ENCODE measurements at places on chromosomes 2 and 18.

DNA sequence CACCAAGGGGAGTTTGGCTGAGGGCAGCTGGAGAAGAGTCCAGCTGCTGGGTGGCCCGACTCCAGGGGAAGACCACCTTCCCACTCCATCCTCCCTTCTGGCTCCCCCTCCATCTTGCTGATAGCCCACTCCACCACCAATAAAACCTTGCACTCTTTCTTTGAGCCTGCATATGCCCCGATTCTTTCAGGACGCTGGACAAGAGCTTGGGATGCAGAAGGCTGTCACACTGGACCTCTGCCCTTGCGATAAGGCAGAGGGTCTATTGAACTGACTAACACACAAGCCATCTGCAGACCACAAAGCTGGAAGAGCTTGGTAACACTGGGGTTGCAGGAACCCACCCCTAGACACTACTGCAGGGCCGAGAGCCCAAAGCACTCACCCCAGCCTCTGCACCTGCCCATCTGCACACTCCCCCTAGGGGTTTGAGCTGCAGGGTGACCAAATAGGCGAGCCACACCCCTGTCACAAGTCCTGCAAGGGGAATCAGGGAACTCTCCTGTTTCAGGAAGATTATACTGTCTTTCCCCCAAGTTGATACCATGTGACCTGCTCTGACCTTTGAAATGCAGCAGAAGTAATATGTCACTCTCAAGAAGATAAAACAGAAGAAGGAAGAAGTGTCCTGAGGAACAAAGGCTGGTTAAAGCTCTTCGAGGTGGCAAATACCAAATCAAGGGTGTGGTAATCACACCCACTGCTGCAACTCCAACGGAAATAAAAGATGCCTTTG, 70.5 kb downstream of the SMAD4 start:
- DNase-seq, result no peak

- no peak for DNase-seq
Measured at GRCh38 chr2:69132960-69133590, 120.1 kb downstream of the ANTXR1 start.

- DNase-seq, result peak; percentile 14
Measured at GRCh38 chr18:46283268-46283667, 179.1 kb downstream of the HAUS1 start.

DNA sequence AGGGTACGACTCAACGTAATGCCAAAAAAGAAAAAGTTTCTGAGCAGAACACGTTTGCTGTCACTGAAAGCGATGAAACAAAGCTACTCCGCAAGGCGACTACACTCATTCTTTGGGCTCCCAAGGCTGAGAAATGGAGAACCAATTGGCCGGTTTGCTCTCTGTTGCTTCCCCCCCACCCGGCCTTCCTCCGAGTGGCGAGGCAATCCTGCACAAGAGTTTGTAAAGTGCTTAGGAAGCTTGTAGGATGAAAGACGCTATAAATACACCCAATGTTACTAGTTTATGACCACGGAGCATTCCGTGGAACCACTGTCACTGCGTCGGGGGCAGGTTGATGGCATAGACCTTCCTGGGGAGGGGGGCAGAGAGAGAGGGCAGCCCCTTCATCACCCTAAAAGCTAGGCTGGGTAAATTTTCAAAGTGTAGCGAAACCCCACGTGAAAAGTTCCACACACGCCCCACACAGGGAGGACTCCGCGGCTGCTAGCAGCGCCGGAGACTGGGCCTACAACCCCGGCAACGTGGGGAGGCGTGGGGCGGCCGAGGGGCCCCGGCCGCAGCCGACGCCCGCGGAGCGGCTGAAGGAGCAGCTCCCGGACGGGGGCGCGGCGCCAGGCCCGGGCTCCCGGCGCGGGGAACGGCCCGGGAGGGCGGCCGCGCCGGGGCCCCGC, 915 bp downstream of the CUL3 start:
- no peak for DNase-seq

- no peak for DNase-seq
Measured at GRCh38 chr18:21210784-21211183, 31.2 kb upstream of the GREB1L start.

GRCh38 chr18:79049506-79049905, 19.7 kb upstream of the ATP9B start:
- DNase-seq, result no peak

DNA sequence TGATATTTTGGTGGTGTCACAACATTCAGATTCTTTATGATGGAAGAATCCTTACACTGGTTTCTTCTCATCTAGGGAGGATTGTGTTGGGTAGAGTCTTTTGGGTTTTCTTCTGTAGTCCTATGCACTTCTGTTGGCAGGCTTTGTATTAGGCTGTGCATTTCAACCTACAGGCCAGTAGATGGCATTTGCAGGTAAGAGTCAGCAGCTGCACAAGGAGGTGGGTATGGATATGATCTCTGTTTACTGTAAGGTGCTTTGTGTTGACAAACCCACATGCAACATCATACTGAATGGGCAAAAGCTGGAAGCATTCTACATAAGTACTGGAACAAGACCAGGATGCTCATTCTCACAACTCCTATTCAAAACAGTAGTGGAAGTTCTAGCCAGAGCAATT, 656.8 kb downstream of the METTL4 start:
- DNase-seq, result no peak

- DNase-seq, result no peak
Measured at GRCh38 chr2:222413295-222413911, 10.9 kb upstream of the SGPP2 start.

DNA sequence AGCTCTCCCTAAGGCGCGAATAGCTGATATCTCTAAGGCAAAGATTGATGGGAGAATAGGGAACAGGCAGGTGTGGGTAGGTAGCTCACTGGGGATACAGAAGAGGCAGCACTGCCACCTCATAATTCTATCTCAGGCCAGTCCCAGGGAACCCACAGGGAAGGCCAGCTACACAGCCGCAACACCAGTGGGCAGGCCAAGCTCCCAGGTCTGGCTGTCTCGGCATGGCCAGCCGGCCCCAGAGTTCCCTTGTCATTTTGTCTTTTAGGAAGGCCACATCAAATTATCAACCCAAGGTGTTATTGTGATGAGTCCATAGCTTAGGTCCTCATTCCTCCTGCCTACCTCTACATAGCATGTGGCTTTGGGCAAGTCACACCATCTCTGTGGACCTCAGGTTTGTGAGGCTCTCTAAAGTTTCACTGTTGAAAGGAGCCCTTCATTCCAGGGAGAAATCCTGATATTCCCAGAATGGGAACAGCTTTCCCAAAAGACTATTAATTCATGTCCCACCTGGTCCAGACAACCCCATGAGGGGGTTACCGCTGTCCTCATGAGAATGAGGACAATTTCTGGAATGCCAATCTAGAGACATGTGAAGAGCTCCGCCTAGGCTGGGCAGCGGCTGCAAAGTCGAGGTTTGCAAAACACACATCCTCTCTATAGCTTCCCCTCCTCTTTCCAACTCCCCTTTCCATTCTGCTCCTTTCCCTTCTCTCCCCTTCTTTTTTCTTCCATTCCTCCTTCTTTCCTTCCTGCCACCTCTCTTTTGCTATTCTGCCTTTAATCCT, 287.1 kb upstream of the ID2 start:
- DNase-seq, result no peak

DNA sequence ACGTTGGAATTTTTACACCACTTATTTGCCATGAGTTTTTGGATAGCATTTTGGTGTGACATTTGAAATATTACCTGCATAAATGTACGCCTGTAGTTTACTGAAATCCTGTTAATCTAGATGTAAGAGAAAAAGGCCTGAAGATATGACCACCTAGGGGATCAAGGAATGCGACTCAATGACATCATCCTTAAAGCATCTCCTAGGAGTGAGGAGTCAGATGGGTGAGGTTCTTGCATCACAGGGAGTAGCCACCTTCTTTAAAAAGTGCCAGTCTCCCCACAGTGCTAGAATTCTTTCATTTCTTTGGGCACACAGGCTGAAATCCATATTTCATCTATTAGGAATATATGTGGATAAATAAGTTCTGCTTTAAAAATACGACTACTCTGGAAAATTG, 34.5 kb downstream of the ADCYAP1 start:
- no peak for DNase-seq

GRCh38 chr2:173708806-173709205, 256.4 kb downstream of the SP3 start:
- DNase-seq, result no peak

GRCh38 chr18:47163241-47163640, 12.9 kb downstream of the IER3IP1 start:
- no peak for DNase-seq

DNA sequence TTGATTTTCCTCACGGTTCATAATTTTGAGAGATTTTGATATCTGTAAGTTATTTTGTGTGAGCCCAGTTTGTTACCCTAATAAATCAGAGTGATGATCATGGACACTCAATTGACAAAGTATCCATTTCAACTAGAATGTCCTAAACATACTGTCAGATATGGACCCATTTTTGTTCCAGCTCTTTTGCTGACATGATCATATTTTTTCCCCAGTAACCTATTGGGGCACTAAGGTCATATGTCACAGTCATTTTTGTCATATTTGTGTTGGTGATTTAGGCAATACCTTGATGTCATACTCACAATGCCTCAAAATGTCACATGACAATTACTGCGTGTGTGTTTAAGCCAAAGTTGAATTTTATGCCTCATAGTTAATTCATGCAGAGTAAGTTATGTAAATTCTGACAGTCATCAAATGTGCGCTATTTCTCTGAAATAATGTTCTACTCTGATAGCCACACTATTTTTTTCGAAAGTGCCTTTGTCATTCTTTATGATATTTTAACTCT, 218.7 kb downstream of the ARHGAP15 start:
- no peak for DNase-seq

DNA sequence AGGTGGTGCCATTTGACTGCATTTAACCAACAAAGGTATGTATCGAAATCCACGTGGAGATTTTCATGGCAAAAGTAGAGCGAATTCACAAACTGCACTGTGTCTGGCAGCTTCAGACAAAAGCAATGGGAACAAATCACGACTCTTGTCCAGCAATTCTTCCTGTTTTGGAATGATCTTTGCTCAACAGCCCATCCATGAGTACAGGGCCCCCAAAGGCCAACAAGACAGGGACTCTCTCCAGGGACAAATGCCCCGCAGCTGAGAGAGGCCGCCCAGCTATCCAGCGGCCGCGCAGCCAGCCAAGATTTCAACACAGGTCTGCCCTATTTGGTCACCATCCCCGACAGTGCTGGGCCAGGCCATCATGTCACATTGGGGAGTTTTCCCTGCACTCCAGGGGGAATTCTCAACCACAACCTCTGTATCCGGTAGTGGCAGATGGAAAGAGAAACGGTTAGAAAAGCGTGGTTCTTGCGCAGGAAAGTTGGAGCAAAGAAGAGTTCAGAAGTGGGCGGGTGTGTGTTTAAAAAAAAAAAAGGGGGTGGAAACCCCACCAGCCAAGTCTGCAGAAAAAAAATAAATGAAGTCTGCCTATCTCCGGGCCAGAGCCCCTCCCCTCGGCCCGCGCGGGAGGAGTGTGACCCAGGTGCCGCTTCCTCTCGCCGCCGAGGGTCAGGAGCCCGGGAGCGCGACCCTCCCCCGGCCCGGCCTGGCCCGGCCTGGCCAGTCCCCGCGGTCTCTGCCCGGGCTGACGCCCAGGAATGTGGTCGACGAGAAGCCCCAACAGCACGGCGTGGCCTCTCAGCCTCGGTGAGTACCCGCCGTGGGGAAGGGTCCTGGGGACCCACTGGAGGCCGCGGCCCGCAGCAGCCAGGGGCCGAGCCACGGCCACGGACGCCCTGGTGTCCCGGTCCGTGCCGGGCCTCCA, at the start of gene GYPC:
TSS of gene GYPC (plus strand) at position 659 of the 931 bp plus-strand sequence. CDS start at position 765, 106 bp downstream.
- DNase-seq, result no peak

DNA sequence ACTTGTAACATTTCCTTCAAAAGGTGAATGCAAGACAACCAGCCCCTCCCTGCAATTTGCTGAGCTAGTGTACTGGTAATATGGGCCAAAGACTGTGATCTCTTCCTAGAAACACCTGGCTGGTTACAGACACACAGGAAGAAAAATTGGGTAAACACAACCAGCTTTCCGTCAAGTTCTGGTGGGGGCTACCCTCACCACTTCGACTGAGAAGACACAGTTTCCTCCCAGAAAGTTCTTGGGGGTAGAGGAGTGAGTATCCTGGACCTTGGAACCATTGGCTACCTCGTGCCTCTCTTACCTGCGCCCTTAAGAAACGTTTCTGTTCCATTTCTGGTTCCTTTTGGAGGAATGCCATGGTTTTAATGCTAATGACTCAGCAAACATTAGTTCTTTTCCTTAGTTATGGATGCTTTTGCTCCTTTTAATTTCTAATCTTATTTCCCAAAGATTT, 120.9 kb upstream of the DLX2 start:
- no peak for DNase-seq

DNA sequence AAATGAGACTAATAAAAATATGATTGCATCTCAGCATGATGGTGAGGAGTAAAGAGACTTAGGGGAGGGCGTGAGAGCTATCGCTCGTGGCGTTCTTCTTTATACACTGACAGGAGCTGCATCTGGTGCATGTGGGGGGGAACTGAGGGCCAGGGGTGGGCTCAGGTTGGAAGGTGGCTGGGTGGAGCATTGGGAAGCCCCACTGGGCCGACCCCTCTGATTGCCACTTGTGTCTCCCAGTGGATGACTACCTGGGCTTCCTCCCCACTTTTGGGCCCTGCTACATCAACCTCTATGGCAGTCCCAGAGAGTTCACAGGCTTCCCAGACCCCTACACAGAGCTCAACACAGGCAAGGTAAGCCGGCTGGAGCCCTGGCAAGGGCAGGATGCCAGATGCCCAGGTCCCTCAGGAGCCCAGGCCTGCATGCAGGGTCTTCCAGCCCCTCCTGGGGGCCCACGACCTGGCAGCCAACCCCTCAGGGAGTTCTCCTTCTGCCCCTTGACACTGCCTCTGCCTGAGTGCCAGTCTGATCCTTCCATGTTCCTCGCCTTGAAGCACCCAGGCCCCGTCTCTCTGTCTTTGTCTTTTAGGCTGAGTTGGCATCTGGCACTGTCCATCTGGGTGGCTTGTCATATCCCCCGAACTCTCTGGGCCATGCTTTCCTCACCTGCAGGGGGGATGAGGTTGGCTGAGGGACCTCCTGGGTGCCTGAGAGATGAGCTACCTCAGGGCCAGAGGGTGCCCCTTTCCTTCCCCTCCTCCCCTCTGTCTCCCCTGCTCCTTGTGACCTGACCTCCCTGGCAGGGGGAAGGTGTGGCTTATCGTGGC, 97.7 kb downstream of the DYSF start:
- no peak for DNase-seq

DNA sequence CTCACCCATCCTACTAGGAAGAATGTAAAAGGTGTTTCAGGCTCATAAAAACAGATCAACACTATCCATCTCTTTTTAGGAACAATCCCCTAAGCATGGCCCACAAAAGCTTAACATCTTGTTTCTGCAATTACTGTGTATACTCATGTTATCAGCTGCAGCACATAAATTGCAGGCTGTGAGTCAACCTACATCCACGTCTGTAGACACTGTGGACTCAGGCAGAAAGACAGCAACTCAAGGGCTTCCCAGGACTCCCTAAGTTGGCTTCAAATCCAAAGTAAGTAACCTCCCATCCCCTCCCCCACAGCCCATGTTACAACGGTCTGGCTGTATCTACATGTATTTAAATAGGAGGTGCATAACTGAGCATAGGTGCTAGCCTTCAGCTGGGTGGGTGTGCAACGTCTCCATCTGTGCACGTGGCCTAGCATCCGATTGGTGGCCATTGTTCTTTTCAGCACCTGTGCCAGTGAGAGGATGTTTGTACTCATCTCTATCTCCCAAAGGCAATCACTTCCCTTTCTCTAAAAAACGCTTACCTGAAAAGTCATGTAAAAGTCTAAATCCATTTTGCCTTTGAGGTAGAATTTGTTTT, 30.1 kb downstream of the UXS1 start:
- no peak for DNase-seq

GRCh38 chr2:18483896-18484295, 76.6 kb downstream of the RDH14 start:
- DNase-seq, result no peak

GRCh38 chr2:176084611-176085119, 903 bp upstream of the EVX2 start:
- DNase-seq, result no peak

- DNase-seq, result no peak
Measured at GRCh38 chr2:241620419-241620769, 16.6 kb downstream of the THAP4 start.

Measured in anterior cingulate cortex (tissue), 58 donors.